ENCODE measurements at places on chromosomes 3 and 15.

DNA sequence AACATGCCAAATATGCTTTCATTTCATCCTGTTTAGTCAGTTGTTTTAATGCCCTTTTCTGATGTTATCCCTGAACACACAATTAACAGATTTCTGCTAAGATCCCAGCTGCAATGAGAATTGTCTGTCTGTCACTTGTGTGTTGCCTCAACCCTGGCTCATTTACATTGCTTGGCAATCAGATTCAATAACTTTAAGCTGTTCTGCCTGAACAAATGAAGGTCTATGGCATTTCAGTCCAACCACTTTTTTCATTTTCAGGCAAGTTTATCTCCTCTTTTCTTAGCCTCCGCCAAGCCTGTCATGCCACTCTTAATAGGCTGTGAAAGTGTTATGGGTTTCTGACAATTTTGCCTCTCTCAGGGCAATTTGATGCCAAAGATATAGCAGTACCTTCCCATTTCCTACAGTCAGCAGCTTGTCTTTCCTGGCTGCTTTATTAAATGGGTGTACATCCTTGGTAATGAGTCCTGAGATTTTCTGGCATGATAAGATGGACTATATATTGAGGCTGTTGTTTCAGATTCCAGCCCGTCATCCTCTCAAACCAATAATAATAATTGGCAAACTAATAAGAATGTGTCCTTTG is 68.7 kb upstream of the ADAMTS9 start:
- DNase-seq, result no peak

DNA sequence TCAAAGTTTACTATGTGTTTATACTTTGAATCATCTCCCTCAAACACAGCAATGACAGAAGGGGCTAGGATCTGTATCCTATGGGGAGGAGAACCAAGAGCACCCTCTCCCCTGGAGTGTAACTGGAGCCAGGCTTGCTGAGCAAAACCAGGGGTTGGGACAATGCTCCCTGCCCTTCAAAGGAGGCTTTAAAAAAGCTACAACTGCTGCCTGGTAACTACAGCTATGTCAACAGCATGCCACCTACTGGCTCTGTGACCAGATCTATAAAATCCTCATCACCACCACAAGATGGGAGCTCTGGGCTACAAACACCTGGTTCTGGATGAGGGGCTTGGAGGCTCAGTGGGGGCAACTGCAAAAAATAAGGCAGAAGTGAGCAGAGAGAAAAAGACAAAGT is 61.9 kb downstream of the ANO10 start:
- no peak for DNase-seq

DNA sequence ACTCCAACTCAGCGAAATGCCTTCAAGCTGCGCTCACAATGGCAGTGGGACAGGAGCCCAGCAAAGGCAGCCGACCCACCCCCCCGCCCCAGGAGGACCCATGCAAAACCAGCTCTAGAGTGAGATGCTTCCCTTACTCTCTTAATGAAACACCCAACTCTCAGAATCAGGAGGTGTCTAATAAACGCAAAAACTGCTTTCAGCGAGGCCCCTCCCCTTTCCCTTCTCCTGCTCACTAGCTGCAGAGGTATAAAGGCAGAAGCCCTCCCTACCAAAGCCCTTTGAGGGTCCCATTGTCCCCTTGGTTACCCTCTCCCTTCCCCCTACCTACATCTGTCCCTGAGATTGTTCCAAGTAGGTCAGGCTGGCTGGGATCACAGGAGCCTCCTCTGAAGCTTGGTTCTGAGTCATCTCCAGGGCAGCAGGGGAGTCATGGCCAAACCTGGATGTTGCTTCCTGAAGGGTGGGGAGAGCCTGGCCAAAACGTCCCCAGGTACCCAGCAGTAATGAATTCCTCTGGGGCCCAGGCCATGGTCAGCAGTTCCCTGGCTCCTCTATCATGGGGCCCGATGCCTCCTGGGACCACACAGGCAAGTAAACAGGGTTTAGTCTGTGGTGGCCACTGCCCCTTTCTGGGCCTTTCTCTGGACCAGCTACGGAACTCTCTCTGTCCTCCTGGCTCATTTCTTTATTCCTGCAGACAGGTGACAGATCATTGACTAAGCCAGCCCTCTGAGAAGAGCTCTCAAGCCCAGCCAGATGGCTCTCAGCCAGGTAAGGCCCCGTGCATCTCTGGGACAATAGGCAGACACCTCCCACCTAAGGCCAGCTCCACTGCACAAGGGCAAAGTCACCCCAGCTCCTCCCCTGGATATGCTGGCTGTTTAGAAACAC is 8.6 kb downstream of the KLHL25 start:
- DNase-seq, result peak; percentile 81

GRCh38 chr3:55245351-55245750 is 241.8 kb downstream of the WNT5A start:
- no peak for DNase-seq

DNA sequence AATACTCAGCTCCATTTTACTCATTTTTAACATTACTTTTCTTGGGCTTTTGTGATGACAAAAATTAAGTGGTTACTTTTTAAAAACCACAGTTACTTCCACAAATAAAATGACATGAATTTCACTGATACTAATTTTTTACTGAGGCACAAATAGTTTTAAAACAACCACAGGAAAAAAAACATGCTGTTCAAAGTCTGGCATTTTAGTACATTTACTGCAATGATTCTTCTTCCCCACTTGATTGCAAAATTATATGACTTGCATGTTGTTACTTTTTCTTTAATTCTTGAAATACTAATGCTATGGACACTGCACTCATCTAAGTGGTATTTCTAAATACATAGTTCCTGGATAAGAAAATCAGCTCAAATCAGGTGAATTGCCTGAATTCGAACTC is 24.8 kb upstream of the SLMAP start:
- no peak for DNase-seq

- DNase-seq, result no peak
Observed at GRCh38 chr3:127665586-127665985, 7.2 kb upstream of the ABTB1 start.

- no peak for DNase-seq
Observed at GRCh38 chr3:133442518-133442917, 42.7 kb downstream of the BFSP2 start.

DNA sequence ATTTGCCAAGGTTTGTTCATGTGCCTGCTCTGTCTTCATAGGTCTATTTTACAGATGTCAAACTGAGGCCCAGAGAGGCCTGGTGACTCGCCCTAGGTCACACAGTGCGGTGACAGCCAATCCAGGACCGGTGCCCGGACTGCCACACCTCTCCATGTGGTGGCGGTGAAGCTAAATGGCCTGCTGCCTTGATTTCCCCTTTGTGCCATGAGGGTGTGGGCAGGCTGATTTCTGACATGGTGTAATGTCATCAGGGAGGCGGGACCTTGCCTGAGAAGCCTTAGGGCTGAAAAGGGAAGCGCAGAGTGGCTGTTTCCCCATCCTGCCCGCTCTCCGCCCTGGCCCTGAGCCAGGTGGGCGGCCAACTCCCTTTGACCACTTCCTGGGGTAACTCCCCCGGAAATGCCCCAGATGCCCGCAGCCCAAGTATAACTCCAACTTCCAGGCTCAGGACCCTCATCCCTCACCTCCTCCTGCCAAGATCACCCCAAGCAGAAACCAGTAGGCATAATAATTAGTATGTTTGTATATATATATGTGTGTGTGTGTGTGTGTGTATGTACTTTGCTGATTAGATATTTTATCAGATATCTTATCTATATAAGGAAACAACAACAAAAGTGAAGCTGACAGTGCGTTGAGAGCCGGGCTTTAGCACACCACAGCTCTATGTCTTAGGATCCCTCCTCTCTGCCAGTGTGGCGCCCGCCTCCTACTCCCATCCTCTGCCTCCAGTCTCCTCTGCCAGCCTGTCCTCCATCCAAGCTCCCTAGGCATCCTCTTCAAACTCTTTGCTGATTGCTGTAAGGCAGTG is 63.9 kb downstream of the IQSEC1 start:
- peak; percentile 74 for DNase-seq

DNA sequence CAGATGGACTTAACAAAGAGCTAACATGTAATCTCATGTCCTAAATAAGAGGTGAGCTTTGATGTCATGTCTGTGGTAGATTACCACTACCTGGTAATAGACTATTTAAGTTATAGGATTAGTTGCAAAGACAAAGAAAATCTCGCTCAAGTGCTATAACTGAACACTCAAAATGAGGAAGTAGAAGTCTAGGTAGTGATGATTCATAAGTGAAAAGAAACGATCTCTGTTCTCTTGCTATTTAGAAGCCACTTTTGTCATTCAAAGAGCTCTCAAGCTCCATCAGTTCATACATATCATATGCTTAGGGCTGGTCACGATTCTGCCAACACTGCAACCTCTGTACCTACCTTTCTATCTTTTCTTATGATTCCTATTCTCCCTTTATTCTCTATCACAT is 110.9 kb downstream of the EDEM1 start:
- DNase-seq, result peak; percentile 21

DNA sequence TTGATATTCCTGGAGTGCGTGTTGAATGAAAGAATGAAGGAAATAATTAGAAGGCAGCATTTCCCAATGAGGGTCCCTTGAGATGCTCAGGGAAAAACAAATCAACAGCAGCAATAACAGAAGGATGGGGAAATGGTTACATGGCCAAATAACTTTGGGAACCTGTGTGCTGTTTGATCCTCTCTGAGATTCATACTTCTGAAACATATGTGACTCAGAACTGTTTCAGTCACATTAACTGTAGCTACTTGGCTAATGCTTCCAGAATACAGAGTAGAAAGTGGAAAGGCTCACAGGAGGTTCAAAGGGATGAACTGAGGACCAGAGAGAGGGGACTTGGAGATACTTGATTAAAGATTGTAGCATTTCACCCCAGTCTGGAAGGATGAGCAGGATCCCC is 258.2 kb downstream of the SLCO3A1 start:
- DNase-seq, result no peak

DNA sequence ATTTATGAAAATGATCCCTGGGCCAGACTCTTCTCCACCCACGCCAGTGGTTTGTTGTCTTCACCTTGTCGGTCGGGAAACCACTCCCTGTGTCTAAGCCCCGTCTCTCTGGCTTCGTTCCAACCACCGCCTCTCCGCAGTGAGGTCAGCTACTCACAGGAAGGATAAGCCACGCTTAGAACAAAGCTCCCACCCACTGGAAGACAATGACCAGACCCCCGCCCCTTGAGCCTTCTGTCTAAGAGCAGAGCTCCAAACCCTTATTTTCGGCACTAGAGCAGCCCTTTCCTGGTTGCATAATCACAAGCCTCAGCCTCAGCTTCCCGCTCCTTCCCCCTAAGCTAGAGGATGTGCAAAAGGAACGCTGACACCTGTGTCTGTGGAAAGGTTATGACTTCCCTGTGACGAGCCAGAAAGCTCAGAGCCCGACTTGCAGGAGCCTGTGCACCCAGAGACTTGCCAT is 114.9 kb upstream of the MEF2A start:
- peak; percentile 55 for DNase-seq

DNA sequence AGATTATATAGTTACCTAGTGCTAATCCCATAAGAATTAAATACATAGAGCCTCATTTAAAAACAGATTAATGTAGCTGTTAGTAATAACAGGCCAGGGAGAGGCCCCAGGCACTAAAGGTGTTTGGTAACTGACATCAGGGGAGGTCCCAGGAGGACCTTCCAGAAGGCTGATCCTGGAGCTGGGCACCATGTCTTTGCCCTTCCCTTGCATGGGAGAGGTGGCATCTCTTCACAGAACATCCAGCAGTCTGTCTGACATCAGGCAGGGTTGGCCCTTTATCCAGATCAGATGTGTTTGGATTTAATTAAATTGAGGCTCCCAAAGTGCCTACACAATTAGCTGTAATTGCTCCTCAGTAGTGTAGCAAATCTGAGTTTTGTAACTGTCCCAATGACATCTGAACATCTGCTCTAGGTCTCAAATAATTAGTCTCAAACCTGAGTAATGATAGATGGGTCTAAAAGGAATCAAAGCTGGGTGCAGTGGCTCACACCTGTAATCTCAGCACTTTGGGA is 53.0 kb downstream of the RLBP1 start:
- DNase-seq, result no peak

DNA sequence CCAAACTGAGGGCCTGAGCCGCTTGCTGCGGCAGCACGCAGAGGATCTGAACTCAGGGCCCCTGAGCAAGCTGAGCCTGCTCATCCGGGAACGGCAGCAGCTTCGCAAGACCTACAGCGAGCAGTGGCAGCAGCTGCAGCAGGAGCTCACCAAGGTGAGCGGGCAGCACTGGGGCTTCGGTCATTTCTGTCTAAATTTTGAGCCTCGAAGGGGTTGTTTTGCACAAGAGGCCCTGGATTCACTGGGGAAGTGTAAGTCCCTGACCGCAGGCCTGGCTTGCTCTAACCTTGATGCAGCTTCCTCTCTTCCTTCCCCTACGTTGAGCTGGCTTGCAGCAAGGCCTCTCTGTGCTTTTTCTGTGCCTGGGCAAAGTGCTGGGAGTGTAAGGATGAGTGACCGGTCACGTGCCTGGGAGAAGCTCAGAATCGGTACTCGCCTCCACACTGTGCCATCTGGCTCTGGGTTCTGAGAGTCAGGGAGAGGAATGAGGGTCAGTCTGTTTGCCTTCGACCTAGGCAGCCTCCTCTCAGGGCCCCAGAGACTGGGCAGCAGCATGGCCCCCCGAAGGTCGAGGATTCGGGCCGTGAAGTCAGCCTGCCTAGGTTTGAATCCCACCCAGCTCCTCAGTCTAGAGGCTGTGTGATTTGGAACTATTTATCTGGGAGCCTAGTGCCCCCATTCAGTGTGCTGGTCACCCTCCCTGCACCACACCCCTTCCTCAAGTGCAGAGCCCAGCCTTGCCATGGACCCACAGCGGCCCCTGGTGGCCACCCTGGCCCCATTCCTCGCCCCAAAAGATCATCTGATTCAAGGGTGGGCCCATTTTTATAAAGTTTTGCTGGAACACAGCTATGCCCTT is 1.4 kb downstream of the FES start:
- DNase-seq, result peak; percentile 46

DNA sequence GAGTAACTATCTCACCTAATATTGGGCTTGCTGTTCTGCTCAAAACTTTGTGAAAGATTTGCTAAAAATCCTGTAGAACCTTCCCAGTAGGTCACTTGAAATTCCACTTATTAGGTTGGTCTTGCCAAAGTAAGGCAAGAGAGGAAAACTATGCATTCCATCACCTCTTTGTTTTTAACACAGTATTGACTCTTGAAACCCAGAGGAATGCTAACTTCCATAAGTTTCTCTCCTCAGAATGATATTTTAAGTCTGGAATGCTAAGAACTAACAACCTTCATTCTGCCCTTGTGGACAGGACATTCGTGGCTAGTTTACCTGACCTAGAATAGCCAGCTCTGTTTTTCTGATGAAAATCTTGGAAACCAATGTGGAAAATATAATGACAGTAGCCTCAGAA is 154.5 kb downstream of the TMCO5A start:
- no peak for DNase-seq
